Stimulated activated CD4-positive, alpha-beta T cell treated with anti-CD3 and anti-CD28 coated beads, Interleukin-4, amount 100 ng/mL, for 24 hours (primary cell): ENCODE measurements at places on chromosomes 4 and X.

DNA sequence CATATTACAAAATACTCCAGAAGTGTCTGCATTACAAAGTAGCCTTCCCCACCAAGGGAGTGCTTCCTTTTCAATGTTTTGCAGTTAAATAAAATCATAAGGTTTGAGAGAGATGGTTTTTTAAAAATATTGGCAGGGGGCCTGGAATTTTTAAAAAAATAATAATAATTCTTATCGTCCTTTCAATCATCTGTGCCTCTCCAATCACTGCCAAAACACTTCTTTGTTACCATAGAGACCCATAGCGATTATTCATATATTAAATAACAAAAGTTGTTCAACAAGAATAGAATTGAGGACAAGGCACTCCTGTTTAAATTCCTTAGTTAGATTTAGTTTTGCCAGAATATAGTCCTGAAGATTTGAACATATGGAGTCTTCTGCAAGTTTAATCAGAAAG is 203.1 kb downstream of the FAT4 start:
- no peak for DNase-seq

- DNase-seq = no peak
Measured at GRCh38 chr4:14046642-14047041, 419.1 kb upstream of the BOD1L1 start.

GRCh38 chr4:113285501-113285900 is 236.0 kb downstream of the ANK2 start:
- no peak for DNase-seq

- no peak for DNase-seq
Measured at GRCh38 chrX:41067721-41068120, 17.5 kb upstream of the USP9X start.

DNA sequence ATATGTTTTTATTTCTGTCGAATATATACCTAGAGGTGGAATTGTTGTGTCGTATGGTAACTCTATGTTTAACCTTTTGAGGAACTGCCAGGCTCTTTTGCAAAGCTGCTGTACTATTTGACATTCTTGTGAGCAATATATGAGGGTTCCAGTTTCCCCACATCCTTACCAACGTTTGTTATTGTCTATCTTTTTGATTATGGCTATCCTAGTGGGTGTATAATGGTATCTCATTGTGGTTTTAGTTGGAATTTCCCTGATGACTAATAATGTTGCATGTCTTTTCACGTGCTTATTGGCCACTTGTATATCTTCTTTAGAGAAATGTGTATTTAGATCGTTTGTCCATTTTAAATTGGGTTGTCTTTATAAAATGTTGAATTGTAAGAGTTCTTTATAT is 24.5 kb downstream of the REPS2 start:
- no peak for DNase-seq

DNA sequence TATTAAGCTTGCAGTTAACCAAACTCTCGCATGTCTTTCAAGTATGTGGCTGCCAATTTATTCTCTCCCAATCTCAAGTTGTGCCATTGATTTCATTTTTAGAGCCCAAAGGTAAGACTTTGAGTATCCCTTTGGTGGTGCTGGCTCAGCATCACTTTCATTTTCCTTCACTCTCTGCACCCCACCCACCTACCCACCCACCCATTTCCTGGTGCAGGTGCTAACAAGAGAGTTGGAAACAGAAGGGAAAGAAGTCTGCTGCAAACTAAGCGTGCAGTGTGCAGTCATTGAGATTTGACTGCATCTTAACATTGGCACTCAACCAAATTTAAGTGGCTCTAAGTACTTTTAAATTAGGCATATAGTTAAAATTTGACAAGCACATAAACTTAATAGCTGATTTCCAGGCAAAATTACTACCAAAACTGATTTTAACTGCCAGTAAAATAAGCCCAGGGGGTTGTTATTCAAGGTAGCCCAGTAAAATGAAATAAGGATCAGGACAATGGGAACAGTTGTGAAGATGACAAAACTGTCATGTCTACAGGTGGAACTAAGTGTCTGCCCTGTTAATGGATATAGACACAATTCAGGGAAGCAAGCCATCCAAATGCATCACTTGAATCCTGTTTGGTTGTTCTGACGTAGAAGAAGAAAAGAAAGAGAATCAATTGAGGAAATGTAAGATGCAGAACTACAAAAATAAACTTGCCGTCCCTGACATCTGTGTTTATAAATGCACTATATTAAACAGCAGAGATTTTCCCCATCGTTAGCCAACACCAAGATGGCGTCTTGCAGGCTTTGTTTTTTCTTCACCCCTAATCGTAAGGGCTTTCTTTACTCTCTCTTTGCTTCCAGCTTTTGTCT is 184.2 kb downstream of the KDR start:
- peak; percentile 52 for DNase-seq
